ENCODE measurements at places on chromosomes 7 and 10.

DNA sequence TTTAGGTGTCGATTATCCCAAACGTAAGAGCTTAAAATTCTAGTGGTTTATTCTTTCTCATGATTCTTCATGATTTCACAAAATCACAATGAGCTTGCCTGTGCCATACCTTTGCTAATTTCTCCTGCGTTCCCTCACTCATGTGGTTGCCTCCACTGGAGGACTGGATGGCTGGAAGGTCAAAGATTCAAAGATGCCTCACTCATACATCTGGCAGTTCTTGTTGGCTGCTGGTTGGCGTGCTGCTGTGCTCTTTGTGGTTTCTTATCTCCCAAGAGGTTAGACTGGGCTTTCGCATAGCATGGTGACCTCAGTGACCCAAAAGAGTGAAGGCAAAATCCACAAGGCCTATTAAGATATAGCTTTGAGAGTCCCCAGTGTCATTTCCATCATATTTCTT, 877.6 kb upstream of the AUTS2 start:
- DNase-seq: no peak

DNA sequence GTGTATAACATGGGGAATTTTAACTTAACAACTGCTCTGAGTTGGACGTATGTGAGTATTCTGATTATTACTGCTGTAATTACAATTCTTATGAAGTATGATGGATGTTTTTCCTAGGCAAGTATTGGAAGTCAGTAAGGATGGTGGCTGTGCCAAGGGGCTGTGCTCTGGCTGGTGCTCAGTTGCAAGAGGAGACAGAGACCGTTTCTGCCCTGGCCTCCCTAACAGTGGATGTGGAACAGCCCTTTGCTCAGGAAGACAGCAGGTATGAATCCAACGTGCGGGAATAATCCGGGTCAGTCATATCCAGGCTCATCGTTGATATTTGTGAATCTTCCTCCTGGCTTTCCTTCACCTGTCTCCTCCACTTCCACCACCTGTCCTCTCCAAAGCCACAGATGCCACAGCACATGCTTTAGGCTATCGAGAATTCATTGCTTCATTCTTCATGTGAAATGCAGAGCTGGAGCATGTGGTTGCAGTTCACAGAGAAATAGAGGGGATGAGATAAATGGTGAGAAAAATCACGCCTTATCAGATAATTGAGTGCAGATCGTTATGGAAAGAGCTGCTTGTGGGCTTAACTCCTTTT, 141.7 kb downstream of the TWIST1 start:
- no peak for DNase-seq

DNA sequence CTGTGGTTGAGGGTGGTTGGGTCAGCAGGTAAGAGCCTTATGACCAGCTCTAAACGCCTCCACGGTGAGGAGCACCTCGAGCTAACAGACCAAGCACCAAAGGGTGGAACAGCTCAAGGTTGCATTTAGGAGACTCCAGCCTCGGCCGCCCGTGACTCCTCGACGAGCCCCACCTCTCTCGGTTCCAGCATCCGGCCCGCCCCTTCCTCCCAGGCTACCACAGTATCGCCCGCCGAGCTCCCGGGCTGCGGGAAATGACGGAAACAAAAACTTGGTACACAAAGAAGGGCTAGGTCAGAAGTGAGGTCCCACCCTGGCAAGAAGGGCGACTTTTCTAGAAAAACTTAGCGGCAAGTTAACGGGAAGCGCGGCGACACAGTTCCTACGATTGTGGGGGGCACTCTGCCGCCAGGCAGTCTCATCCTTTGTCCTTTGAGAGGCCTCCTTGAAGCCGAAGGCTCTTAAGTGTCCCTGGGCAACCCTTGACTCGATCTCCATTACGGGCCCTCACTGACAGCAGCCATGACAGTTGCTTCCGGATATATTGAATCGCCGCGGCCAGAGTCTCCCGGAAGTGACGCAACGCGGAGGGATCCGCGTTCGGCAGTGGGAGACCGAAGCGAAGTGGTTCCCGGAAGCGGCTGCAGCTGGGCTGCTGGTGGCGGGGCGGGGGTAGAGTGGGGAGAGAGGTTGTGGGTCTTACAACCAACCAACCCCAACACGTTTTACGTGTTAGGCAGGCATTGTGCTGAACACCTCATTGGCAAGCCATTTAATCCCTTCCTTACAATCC, 40.2 kb upstream of the ZNF518A start:
- DNase-seq: peak; percentile 38

- DNase-seq: no peak
Observed at GRCh38 chr10:86556532-86556931, 34.9 kb upstream of the WAPL start.

DNA sequence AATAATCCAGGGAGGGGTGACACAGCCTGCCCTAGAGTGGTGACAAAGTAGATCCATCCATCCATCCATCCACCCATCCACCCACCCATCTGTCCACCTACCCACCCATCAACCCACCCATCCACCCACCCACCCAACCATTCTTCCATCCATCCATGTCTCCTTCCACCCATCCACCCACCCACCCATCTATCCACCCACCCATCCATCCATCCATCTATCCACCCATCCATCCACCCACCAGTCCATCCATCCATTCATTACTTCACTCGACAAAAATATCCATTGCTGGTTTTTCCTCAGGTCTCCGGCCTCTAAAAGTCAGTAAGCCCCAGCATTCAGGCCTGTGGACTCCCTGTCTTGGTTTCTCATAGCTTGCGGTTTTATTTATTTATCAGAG, 12.5 kb upstream of the LIMK1 start:
- DNase-seq: no peak

GRCh38 chr10:6751363-6751762, 171.3 kb upstream of the PRKCQ start:
- no peak for DNase-seq

DNA sequence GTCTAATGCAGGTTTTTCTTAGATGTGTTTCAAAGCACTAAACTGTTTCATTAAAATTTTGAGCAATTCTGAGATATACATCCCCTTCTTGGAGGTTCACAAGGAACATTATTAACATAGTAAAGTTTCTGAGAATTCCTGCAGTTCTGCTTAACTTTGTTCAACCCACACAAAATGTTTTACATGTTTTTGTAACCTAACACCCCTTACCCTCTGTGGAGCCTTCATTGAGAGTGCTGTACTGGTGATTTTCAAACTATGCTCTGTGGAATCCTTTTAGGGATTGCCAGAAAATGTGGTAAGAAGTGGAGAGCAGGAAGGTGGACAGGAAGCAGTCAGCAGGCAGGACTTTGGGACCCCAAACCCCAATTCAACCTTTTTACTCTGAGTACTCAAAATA, 53.6 kb upstream of the ABCB5 start:
- no peak for DNase-seq

- DNase-seq: peak; percentile 66
Observed at GRCh38 chr10:102776779-102777456, 33.2 kb downstream of the WBP1L start.

GRCh38 chr7:967361-968082, 7.8 kb downstream of the COX19 start:
- no peak for DNase-seq

DNA sequence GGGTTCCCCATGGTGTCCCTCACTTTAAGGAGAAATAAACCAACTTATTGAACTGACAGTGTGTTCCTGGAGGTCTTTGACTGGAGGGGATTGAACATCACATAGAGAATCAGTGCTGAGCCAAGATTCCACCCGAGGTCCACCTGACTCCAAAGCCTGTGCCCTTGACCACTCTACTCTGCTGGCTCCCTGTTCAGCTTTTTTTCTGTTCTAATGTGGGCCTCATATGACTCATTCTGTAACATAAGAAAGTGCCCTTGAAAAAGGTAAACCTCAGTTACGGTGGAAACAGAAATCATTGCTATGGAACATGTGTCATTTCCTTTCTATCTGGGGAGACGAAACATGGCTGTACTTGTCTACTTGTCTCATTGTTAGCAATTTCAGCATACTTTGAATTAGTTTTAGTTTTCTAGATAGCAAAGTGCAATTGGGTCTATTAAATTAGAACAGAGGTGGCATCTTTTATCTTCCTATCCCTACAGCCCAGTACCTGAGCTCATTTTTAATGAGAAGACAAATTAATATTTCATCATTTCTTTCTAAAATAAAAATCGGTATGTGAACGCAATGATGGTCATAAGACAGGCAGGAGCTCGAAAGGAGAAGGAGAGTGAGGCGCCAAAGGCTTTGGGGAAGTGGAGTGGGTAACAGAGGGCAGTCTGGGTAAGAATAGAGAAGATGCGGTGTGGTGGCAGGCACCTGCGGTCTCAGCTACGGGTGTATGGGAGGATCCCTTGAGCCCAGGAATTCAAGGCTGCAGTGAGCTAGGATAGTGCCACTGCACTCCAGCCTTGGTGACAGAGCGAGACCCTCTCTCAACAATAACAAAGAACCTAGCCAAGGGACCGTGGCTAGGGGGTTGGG, 1.5 kb downstream of the GSDME start:
- DNase-seq: no peak

DNA sequence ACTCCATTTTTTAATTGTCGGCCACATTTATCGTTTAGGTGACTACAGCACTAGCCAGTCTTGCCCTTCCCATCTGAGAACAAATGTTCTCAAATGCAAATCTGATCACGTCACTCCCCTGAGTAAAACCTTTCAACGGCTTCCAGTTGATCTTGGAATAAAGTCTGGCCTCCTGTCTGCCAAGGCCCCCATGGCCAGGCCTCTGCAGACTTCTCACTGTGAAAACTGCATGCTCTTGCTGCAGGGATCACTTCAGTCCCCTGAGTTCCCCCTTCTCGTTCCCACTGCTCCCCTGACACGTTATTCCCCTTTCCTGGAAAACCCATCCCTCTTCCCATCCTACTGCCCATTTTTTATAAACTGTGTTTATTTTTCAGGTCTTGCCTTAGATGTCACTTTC, 124.1 kb upstream of the NEBL start:
- no peak for DNase-seq

DNA sequence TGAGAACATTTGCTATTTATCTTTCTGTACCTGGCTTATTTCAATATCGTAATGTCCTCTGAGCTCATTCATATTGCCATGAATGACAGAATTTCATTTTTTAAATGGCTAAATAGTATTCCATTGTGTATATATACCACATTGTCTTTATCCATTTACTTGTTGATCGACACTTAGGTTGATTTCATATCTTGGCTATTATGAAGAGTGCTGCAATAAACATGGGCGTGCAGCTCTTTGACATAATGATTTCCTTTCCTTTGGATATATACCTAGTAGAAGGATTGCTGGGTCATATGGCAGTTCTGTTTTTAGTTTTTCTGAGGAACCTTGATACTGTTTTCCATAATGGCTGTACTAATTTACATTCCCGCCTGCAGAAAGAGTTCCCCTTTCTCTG, 30.2 kb downstream of the NEURL1 start:
- DNase-seq: no peak

DNA sequence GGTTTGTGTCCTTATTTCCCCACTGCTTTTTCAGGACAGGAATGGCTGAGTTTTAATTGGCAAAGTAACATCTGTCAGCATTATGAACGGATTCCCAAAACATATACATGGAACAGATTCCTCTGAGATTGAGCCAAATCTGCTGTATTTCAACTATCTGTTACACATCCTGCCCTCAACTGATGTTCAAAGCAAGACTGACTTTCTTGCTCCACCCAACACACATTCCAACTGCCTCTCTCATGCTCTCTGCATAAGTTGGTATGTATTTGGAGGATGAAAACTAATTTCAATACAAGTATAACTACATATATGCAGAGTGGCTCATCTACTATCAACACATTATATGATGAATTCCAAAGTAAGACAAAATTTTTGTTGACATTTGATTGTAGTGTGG, 342.2 kb downstream of the GATA3 start:
- no peak for DNase-seq

DNA sequence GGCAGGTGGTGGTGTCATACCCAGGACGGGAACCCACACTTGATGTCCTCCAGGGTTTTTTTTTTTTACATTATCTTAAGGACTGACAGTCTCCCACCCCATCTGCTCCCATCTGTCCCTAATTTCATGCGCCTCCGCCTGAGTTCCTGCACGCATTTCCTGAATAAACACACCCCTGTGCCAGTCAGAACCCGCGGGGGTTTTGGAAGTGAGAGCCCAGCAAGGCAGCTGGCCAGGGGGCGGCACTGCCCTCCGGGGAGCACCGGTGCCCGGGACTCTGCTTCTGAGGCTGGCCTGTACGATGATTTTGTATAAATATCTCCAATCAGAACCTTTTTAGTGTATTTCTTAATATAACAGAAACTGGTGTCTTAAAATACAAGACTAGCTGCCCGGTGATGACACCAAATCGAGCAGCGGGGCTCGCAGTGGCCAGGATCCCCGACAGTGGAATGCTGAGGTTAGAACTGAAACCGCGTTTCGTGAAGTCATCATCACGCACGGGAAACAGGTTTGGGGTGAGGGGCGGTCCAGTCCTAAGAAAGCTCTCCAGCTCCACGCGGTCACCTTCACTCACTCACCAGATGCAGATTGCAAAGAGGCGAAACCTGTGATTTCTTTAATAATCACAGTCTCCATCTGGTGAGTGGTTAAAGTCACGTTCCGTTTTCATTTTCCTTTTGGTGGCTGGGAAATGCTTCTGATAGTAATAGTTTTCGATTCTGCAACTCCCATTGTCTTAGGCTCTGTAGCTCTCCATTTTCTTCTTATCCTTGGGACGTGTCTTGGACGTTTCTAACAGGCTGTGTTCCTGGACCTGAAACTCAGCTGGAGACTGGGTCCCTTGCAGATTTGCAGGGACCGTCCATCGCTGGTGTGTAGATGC, 19.7 kb downstream of the BNIP3 start:
- no peak for DNase-seq

DNA sequence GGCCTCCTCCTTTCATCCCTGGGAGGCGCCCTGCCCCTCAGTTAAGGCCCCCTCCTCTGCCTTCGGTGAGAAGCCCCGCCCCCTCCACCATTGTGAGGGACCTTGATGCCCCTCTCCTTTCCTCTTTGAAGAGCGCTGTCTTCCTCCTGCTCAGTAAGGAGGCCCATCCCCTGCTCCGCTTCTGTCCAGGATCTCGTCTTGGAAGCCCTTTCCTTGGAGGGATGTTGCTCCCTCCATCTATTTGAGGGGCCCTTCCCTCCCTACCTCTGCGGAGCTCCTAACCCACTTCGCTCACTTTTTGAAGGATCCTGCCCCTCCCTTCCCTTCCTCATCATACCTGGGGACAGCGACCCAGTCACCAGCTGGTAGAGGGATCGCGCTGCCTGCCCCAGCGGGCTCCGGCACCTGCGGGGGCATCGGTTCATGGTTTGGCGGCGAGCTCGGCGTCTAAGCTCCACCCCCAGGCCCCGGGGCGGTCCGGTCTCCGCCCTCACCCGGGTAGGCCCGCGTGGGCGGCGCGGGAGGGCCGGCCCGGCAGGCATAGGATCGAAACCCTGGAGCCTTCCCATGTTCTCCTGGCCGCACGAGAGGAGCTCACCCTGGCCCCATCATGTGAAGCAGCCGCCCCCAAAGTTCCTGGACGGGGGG, 4.1 kb downstream of the KCNIP2 start:
- DNase-seq: peak; percentile 75

GRCh38 chr7:146479040-146479439, 362.4 kb downstream of the CNTNAP2 start:
- no peak for DNase-seq

DNA sequence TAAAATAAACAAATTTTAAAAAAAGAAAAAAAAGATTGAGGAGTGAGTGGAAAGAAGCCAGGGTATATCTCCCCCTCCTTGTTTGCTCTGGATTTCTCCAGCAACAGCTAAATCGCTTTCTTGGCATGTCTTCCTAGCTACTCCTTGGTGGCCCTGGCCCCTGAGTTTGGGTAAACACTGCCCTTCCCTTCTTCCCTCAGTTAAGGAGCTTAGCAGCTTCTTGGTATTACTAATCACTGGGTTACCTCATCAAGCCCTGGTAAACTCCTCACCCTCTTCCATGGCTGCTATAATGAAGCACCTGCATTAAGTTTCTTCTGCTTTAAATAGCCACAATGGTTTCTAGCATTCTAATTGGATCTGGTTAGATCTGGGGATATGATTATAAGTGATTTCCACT, 269.8 kb downstream of the FZD1 start:
- no peak for DNase-seq

Data from WTC11 (cell line).